ENCODE measurements at places on chromosomes 3 and 15.

- DNase-seq = no peak
These were observed 3.0 kb downstream of the DUOXA1 start for GRCh38 chr15:45126535-45127158.

- no peak for DNase-seq
These were observed 103.0 kb upstream of the ARHGEF26 start for GRCh38 chr3:154018100-154018696.

DNA sequence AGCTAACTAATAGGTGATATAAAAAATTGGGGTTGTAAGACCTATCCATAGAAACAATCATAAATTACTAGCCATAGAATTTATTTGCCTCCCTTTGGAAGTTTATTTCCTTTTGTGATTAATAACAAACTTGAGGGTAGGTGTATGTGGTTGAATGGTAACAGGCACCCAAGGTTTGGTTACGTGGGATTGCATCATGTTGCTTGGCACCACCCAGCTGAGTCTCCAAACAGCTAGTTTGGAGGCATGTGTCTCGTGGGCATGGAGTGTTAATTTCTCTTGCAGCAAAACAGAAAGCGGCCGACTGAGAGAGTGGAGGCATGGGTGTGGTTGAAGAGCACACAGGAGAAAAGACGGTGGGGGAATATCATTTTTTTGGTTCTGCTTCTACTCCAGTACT is 441.4 kb downstream of the CNTN4 start:
- no peak for DNase-seq

DNA sequence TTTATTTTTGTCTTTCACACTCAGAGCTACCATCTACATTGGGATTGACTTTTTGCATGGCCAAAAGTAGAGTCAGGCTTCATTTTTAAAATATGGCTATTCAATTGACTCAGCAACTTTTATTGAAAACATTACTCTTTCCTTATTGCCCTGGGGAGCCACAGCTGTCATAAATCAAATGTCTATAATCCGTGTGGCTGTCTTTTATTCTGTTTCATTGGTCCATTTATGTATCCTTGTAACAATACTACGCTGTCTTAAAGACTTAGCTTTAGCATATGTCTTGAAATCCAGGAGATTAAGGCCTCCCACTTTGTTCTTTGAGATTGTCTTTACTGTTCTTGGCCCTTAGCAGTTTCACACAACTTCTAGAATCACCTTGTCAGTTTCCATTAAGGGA is 55.2 kb downstream of the CEMIP start:
- DNase-seq = no peak

- no peak for DNase-seq
These were observed 37.6 kb downstream of the C2CD4A start for GRCh38 chr15:62104401-62104800.

- DNase-seq = no peak
These were observed 344.8 kb downstream of the CNTN3 start for GRCh38 chr3:74269689-74270088.

GRCh38 chr15:65374821-65375401 is 2.9 kb downstream of the IGDCC3 start:
- DNase-seq = no peak

GRCh38 chr3:37941608-37942508 is 48.7 kb upstream of the VILL start:
- DNase-seq = no peak

Data from stimulated activated CD8-positive, alpha-beta memory T cell treated with anti-CD3 and anti-CD28 coated beads, Interleukin-15, amount 100 ng/mL, for 4 hours (primary cell).